ENCODE measurements at places on chromosomes 7 and 10. TPM values are rescaled to one million over a fixed set of nuclear protein-coding genes. Genes with fewer than 3 reads are reported as not detected.

FAM25A gene
- not detected for total RNA-seq

ACTA2 gene
- total RNA-seq: 83.4 TPM

- no peak for DNase-seq
Measured at GRCh38 chr10:71143170-71143569, 69.2 kb upstream of the UNC5B start.

DNA sequence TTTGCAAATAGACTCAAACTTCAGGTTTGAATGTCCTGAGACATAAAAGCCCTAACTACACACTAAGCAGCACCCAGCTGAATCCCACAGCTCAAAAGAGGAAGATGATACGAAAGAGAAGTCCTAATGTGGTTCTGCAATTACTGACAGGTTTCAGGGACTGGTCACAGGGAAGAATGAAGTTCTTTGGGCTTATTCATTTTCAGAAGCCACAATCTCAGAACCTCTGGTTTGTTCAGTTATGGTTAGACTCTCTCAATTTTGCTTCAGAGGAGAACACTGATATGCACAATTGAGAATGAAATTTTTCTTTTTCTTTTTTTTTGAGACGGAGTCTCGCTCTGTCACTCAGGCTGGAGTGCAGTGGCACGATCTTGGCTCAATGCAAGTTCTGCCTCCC is 94.6 kb upstream of the FAM180A start:
- no peak for DNase-seq

CCDC186 gene
- total RNA-seq: 21.7 TPM

DNA sequence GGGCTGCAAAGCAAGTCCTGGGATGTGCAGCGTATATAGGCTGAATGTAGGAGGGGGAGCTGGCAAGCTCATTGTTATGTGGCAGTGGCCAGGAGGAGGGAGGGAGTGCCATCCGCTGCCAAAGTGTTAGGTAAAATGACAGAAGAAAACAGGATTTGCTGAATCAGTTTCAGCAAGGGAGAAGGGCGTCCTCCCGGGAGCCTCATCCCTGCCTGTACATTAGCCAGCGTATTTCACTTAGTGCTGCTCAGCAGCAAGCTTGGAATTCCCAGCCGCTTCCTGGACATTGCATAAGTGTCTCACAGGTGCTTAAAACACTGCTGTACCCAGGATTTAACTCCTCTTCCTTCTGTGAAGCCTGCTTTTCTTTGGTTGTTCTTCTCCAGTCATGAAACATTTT is 2.5 kb downstream of the NIPSNAP2 start:
- no peak for DNase-seq

DNA sequence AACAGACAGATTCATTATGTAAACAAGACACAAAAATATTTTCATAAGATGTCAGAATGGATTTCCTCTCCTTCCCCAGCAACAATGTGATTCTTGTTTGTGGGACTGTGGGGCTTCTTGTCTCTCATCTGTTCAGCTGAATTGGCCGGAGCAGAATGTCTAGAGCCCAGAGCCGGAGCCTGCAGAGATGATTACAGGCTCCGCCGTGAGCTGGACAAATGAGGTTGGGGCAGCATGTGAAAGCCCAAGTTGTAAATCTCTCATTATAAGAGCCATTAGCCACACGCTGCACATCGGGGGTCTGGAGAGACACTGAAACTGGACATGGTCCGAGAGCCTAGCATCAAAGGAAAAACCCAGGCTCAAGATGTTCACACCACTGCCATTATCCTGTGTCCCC is 137.0 kb upstream of the ADAM12 start:
- DNase-seq: no peak

DNA sequence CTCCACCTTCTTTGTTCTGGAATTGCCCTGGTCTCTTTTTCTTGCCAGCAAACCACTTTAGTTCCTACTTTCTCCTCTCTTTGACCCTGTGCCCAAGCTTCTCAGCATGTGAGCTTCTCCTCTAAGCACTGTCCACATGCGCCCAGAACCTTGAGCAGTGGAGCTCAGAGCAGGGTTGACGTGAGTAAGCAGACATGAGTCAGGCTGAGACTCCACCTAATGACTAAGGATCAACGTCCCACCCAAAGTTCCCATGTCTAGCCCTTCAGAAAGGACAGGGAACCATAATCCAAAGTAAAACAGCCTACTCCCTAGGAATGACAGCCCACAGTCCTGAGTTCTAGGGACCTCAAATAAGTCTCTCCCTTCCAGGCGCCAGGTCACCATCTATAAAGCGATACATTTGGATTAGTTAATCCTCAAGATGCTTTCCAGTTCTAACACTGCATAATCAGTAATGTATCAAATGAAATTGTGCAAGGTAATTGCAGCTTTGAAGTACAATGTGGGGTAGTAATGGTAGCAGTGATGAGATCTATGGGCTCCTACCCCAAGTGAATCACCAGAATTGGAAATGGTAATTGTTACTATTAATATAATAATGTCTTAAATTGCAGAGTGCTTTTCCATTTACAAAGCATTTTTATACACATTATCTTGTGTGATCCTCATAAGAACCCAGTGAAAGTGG is 44.5 kb downstream of the KCNMA1 start:
- peak; percentile 90 for DNase-seq

DNA sequence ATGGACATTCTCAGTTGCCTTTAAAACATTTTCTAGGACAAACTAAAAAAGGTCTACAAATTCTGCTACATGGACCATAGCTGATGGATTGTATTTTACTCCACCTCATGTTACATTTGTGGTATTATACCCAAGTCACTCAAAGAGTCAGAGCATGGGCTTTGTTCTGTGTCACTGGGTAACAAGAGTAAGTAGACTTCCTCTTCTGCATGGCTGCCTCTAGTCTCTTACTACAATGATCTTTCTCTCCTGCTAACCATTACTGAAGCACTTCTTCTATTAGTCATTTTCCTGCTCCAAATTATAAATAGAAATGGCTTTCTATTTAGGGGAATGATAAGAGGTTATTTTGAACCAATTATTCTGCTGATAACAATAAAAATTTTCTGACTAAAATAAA is 727.4 kb upstream of the NRP1 start:
- peak; percentile 63 for DNase-seq

IL6 gene
- 84.2 TPM for total RNA-seq

DNA sequence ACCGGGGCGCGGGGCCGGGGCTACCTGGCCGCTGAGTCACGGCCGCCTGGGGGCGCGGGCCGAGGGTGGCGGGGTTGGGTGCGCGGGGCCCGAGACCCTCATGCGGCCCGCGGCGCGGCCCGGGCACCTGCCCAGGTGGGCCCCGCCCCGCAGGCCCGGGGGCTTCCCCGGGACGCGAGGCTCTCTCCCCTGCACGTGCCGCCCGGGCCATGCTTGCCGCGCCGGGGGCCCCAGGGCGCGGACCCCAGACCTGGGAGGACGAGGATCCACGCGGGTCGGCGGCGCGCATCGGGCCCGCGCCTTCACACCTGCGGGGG is 402 bp downstream of the MAFK start:
- no peak for DNase-seq

- no peak for DNase-seq
Measured at GRCh38 chr7:25256333-25256819, 28.1 kb upstream of the NPVF start.

GRCh38 chr10:131576341-131577177 is 265.0 kb upstream of the TCERG1L start:
- no peak for DNase-seq

DNA sequence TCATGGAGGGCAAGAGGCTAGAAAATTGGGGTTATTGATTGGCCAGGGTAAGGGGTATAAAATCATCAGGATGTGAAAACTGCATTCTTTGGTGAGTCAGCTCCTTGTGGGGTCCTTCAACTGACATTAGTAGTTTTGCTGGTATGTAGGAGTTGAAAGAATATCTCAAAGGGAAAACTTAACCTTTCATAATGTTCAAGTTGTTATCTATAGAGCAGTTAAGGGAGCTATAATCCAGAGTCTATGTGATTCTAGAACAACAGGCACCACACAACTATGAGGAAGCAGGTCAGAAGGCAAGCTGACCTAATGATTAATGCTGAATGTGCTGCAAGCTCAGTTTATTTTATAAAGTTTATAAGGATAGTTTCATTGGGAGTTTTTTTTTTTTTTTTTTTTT is 13.7 kb downstream of the PRPS1L1 start:
- DNase-seq: peak; percentile 79

GRCh38 chr7:44396931-44397545 is 71.6 kb upstream of the CAMK2B start:
- peak; percentile 88 for DNase-seq

EXOC4 gene
- 119 TPM for total RNA-seq

All from renal cortical epithelial cell (primary cell).